Renal cortical epithelial cell (primary cell): ENCODE measurements at places on chromosomes 5 and 9. TPM values are rescaled to one million over a fixed set of nuclear protein-coding genes. Genes with fewer than 3 reads are reported as not detected.

Gene RANBP17
- 5.7 and 9.6 TPM in 2 replicates for total RNA-seq

Gene HRH2
- 0.10 TPM in 1 of 2 replicates, not detected in the other for total RNA-seq

Gene SLC23A1
- 1.4 and 3.0 TPM in 2 replicates for total RNA-seq

Gene GRM6
- not detected in 2 replicates for total RNA-seq

Gene C9orf153
- 0.15 TPM in 1 of 2 replicates, not detected in the other for total RNA-seq

Gene RABGAP1
- total RNA-seq: 18.9 and 56.8 TPM in 2 replicates

Gene F12
- total RNA-seq: 3.1 and 5.9 TPM in 2 replicates

Gene PTPRD
- total RNA-seq: 38.2 and 85.4 TPM in 2 replicates

Gene RAI14
- 174 and 209 TPM in 2 replicates for total RNA-seq

Gene CCNO
- total RNA-seq: 2.7 and 3.3 TPM in 2 replicates

Gene PTCH1
- 1.9 and 2.2 TPM in 2 replicates for total RNA-seq

DNA sequence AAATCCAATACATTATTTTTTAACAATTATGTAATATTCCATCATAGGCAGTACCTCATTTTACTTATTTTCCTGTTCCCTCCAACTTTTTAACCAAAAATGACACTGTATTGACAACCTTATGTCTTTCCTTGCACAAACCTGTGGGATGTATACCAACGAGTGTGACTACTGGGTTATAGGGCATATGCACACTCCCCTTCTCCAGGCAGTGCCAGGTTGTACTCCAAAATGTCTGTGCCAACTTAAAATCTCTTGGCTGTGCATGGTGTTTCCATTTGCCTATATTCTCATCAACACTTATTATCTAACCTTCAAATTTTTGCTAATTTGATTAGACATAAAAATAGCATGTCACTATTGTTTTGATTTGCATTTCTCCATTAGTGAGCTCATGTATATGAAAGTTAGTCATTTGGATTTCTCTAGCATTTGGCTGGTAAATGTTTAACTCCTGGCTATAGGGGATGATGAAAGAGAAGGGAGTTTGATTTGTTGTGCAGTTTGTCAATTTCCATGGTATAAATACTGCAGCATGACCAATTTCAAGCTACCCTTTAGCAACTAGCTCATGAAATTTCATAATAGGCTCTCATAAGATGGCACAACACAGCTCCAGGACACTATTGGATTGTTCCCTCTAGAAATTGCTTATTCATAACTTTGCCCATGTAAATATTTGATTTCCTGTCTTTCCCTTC is 129.9 kb downstream of the BAAT start:
- peak; percentile 1 for DNase-seq

- no peak for DNase-seq
Observed at GRCh38 chr5:35794684-35795375, 61.9 kb upstream of the IL7R start.

- no peak for DNase-seq
Observed at GRCh38 chr5:171743436-171744076, 42.1 kb upstream of the SMIM23 start.

- DNase-seq: no peak
Observed at GRCh38 chr9:94859891-94860290, 133.4 kb downstream of the AOPEP start.

GRCh38 chr9:81234924-81235610 is 454.3 kb downstream of the TLE1 start:
- no peak for DNase-seq

DNA sequence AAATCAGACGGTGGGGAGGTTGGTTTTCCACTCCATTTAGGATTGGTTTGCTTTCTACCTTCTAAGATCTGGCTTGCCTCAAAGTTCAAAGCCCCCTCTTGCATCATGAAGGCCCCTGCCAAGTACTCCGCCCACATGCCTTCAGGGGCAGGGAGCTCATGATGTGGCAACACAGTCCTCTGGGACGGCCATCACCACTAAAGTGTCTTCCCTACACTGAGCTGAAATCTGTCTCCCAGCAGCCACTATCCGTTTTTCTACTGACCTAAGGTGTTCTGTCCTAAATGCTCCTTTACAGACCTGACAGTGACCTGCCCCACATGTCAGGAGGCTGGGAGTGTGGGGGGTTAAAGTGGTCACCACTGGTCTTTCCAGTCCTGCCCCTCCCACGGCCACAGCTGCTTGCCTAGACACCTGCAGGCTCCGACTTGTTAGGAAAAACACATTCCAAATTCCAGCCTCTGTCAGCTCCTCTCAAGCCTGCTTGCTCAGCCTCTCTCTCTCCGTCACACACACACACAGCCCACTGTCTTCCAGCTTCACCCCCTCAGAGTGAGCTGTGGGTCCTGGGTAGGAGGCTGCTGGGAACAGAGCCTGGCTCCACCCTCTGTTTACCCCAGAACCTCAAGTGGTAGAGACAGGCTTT is 44.9 kb downstream of the SHB start:
- DNase-seq: peak; percentile 62

GRCh38 chr9:117028103-117028858 is 341.2 kb downstream of the TRIM32 start:
- no peak for DNase-seq

DNA sequence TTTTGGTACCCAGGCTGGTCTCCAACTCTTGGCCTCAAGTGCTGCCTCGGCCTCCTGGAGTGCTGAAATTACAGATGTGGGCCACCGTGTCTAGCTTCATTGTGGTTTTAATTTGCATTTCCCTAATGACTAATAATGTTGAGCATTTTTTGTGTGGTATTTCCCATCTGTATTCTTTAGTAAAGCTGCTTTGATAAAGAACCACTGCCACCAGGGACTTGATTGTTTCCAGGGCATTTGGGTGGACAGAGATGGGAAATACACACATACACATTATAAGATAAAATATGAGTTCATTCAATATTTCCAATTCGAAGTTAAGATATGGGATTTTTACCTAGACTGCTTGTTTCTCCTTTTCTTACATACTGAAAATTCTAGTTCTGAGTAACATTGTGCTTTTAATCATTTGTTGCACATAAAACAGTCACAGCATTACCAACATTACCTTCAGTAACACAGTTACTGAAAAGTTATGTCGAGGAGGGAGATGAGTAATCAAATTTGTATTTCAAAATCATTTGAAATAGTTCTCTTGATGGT is 28.9 kb downstream of the HABP4 start:
- DNase-seq: peak; percentile 9

- no peak for DNase-seq
Observed at GRCh38 chr5:127441799-127442484, 75.5 kb upstream of the PRRC1 start.

GRCh38 chr9:125043148-125043547 is 100.2 kb downstream of the SCAI start:
- no peak for DNase-seq

GRCh38 chr9:115551396-115551795 is 433.4 kb upstream of the TNC start:
- no peak for DNase-seq

GRCh38 chr5:150119421-150120061 is 33.2 kb upstream of the CSF1R start:
- DNase-seq: no peak

- DNase-seq: no peak
Observed at GRCh38 chr5:141965071-141965470, 3.8 kb upstream of the RNF14 start.

- peak; percentile 79 for DNase-seq
Observed at GRCh38 chr9:5626727-5627634, 1.9 kb upstream of the RIC1 start.

GRCh38 chr9:93452710-93453046 is 703 bp downstream of the FAM120AOS start:
- no peak for DNase-seq

DNA sequence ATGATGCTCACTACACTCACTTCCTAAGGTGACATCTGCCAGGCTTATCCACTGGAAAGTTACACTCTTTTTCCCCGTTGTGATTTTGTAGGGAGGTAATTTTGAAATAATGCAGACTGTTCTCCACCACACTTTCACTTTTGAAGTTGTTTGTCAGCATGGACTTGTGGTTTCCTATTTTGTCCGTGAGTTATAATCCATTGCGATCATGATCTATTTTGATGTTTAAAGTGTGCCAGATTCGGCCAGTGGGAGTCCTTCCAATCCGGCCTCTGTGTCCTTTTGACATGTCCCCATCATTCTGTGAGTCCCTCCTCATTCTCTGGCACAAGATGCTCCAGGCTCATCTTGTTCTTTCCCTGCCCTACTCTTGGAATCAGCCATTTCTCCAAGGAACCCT is 211.3 kb upstream of the KLF4 start:
- no peak for DNase-seq

DNA sequence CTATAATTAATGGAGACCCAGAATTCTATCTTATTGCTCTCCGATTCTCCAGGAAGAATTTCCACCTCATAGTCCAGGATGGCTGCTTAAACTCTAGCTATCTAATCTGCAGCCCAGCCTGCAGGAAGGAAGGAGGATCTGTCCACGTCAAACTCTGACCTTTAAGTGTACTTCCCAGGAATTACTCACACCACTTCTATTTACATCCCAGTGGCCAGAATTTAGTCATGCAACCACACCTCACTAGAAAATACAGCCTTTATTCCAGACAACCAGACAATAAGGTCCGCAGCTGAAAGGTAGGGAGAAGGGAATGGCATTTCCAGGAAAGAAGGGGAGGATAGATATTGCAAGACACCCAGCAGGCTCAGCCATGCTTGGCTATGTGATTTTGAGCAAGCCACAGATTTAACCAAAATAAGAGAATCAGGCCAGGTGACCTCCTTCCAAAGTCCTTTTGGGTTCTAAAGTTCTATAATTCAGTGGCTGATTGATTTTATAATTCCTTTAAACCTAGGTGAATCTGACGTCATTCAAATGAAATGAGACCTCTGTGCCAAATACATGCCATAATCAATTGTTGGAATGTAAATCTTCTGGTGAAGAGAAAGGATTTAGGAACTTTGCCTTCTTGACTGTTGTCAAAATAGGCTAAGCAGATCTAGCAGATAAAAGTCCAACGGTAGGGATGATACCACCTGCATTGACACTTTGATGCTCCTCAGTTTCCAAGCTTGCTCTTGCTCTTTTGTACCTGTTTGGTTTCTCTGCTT is 3.7 kb upstream of the DENND1A start:
- peak; percentile 84 for DNase-seq

GRCh38 chr5:102811972-102812371 is 56.9 kb downstream of the PAM start:
- DNase-seq: peak; percentile 69

GRCh38 chr5:138570871-138571270 is 4.3 kb downstream of the HSPA9 start:
- no peak for DNase-seq

DNA sequence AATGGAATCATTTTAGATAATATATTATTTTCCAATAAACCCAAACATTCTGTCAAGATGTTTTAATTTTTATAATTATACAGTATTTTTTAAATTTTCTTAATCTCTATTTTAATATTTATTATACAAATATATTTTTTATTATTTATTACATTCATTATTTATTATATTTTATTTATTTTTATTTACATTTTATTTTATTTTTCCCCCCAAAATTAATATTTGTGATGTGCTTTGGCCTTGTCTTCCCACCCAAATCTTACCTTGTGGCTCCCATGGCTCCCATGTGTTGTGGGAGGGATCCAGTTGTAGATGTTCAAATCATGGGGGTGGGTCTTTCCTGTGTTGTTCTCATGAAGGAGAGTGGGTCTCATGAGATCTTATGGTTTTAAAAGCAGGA is 382.1 kb downstream of the TLE4 start:
- no peak for DNase-seq

DNA sequence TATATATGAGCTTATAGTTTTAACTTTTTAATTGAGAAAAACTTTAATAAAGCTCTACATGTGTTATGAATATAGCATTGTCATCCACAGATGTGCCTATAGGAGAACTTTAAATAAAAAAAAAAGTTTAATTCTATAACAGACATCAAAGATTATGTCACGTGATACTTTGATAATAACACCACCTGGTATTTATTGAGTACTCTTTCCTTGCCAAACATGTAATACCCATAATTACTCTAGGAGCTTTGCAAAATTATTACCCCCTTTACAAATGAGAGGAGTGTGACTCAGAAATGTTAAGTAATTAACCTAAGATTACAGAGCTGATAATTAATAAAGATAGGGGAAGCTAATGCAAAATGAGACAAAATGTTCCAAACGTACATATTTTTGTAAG is 43.0 kb downstream of the ITGA2 start:
- no peak for DNase-seq

DNA sequence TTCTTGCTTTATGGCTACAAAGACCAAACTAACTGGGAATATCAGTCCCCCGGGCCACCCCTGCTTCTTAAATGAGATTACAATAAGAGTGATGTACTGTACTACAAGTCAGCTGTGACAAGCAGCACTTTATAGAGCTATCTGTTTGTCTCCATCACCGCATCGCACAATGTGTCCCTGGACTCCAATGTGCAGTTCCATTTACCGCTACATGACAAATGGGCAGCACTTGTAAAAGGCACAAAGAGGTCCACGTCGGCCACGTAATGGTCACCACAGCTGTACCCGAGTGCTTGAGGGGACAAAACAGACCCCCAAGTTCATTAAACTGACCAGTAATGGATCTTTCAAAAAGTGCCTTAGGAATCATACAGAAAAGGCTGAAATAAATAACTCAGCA is 54.1 kb downstream of the PSMB7 start:
- no peak for DNase-seq

DNA sequence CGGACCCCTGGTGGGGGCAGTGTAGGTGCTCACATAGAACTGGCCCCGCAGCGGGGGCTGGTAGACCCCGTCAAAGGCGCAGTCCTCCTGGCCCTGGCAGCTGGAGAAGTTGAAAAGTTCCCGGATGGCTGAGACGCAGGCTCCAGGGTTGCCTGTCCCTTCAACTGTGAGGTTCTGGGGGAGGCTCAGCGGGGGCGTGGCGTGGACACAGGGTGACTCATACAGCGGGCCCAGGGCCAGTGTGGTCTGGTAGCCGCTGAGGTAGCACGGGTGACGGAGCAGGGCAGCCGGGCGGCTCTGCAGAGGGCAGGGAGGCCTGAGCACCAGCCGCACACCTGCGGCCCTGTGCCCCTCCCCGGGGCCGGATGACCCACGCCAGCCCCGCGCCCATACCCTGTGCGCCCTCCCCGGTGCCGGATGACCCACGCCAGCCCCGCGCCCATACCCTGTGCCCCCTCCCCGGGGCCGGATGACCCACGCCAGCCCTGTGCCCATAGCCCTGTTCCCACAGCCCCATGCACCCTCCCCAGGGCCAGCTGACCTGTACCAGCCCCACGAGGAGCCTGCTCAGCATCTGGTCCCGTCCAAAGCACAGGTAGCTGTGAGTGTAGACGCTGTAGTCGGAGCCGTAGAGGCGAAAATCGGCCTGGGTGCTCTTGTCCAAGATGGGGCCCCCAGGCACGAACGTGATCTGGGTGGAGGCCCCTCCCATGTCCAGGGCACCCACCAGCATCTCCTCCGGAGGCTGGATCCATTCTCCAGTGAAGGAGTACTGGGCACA is 5.0 kb downstream of the ENTPD8 start:
- peak; percentile 85 for DNase-seq

- DNase-seq: no peak
Observed at GRCh38 chr9:28866951-28867350, 1293.7 kb upstream of the C9orf72 start.

DNA sequence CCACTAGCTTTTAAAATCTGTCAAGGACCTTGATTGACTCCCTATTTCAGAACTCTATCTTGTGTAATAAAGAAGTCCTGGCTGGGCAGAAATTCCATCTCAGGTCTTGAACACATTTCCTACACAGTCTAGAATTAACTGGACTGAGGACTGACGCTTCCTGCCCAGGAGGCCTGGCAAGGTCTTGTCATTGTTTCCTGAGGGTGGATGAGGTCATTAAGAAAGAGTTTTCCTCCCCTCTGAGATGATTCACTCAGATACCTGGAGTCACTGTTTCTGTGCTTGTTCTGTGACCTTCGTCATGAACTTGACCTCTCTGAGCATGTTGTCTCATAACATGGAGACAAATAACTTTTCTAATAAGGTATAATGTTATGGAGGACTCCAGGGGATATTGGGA is 10.0 kb downstream of the MTAP start:
- peak; percentile 93 for DNase-seq

- DNase-seq: no peak
Observed at GRCh38 chr9:130092910-130093309, 39.2 kb downstream of the GPR107 start.
